ENCODE measurements at places on chromosomes 12 and 14. TPM values are rescaled to one million over a fixed set of nuclear protein-coding genes. Genes with fewer than 3 reads are reported as not detected.

Gene ESRRB
- total RNA-seq = not detected

Gene ADAMTS20
- total RNA-seq = not detected

Gene FIGNL2
- 1.5 TPM for total RNA-seq

Gene BLOC1S1
- total RNA-seq = 129 TPM

Gene TPI1
- total RNA-seq = 280 TPM

Gene ANKRD52
- total RNA-seq = 28.0 TPM

- DNase-seq = no peak
Observed at GRCh38 chr12:67669934-67670631, 21.5 kb downstream of the DYRK2 start.

DNA sequence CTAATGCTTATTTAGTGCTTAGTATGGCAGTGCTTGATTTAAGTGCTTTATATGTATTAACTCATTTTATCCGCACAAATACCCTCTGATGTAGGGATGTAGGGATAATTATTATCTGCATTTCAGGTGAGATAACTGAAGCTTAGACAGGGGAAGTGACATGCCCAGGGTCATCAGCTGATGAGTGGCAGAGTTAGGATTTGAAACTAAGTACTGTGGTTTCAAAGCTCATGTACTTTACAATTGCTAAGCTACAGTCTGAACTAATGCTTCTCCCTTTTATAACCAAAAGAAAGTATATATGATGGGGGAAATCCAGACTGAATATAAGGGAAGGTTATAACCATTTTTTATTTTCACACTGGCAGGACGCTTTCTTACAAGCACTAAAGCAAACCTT lies 229.6 kb upstream of the NAV3 start:
- DNase-seq = no peak

GRCh38 chr12:70255311-70255710 lies 12.1 kb downstream of the CNOT2 start:
- no peak for DNase-seq

DNA sequence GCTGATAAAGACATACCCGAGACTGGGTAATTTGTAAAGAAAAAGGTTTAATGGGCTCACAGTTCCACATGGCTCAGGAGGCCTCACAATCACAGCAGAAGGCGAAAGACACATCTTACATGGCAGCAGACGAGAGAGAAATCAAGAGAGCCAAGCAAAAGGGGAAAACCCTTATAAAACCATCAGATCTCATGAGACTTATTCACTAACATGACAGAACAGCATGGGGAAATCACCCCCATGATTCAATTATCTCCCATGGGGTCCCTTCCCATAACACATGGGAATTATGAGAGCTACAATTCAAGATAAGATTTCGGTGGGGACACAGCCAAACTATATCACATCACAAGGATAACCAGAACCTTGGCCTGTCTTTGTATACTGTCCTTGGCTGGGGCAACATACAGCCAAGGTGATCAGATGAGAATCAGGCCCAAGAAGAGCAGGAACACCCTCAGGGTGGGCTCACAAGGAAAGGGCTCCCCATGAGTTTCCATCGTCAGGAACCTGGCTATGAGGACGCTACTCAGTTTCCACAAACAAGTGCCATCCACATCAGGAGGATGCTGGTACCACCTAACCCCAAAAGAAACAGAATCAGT lies 152.7 kb downstream of the FOXN3 start:
- no peak for DNase-seq

Measured in upper lobe of right lung (tissue), 1 donor.